Stimulated activated CD8-positive, alpha-beta memory T cell treated with anti-CD3 and anti-CD28 coated beads, Interleukin-4, amount 100 ng/mL, for 1 hour (primary cell): ENCODE measurements at places on chromosomes 5 and 9.

- no peak for DNase-seq
Observed at GRCh38 chr5:42784132-42784531, 27.5 kb downstream of the CCDC152 start.

GRCh38 chr9:136438548-136439480 lies 831 bp downstream of the INPP5E start:
- DNase-seq, result peak; percentile 25

DNA sequence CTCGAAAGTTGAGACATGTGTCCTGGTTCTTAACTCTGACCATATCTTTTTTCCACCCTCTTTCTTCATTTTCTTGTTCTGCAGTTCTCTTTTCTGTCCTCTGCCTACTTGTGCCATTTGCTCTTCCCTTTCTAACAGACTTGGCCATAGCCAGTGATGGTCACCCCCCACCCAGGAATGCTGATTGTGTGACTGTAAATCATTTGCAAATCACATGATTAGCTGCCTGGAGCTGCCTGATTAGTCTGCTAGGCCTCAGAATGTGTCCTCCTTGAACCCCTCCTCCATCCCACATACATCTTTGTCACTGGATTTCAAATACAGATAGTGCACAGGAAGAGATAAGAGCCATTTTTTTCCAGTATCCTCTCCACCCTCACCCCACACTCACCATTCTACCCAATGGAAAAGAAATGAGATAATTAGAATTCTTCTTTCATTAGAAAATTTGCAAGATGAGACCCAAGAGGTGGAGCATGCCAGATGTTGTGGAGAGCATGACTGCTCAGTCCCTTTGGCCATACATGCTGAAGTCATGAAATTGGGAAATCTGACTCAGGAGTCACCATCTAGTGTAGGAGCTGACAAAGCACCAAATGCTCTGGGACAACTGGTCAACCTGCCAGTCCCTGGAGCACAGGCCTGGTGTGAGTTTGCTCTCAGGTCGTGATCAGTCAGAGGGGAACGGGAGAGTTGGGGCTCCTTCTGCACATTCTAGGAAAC lies 538.2 kb downstream of the CCDC171 start:
- no peak for DNase-seq

GRCh38 chr9:90517103-90517502 lies 125.5 kb downstream of the DIRAS2 start:
- no peak for DNase-seq

- DNase-seq, result no peak
Observed at GRCh38 chr5:126044931-126045565, 378.2 kb upstream of the GRAMD2B start.

GRCh38 chr9:112118009-112118408 lies 57.1 kb downstream of the SUSD1 start:
- DNase-seq, result no peak

GRCh38 chr5:149799119-149799623 lies 69.1 kb downstream of the PPARGC1B start:
- DNase-seq, result no peak

GRCh38 chr5:159779481-159779880 lies 136.8 kb upstream of the ADRA1B start:
- no peak for DNase-seq

DNA sequence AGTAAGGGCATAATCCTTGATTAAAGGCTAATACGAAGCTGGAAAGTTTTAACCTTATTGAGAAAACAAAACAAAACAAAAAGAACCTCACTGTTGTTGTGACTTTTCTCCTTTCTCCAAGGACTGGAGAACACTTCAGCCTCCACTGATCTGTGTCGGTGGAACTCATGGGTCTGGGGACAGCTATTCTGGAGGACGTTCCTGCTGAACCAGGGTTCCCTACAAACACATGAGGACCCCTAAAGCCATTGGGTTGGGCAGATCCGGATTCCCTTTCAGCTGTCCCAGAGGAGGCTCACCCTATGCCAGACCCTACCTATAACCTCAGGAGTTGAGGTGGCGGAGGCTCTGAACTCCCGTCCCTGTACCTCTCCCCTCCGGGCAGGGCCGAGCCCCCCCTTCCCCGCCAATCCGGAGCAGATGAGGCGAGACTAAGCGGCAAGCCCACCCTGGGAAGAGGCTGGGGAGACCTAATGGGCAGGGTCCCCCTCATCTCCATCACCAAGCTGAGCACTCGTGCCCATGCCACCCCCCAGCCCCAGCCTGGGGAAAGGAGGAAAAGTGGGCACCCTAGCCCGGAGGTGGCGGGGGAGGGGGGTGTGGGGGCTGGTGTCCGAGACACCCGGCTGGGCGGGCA lies 1.6 kb upstream of the TCF7 start:
- DNase-seq, result no peak

DNA sequence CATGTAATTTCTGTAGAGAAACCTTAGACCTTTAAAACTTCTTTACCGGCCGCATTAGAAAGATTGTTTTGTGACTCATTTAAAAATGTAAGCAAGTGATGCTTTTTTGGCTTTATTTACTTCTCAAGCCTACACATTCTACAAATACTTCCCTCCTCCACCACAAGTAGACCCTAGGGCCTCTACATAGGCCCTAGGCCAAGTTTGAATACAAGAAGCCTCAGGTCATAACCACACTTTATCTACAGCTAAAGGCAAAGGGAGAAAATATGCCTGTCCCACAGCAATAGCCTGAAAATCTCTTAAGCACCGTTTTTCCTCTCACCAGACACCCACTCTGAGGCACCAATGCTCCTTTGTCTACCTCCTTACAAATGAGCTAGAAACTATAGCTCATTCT lies 53.9 kb downstream of the CSNK1A1 start:
- no peak for DNase-seq

GRCh38 chr9:133132174-133132573 lies 11.1 kb upstream of the RALGDS start:
- no peak for DNase-seq

GRCh38 chr5:17282283-17283120 lies 65.1 kb downstream of the BASP1 start:
- no peak for DNase-seq

- no peak for DNase-seq
Observed at GRCh38 chr9:128144239-128145181, 4.7 kb upstream of the LCN2 start.

DNA sequence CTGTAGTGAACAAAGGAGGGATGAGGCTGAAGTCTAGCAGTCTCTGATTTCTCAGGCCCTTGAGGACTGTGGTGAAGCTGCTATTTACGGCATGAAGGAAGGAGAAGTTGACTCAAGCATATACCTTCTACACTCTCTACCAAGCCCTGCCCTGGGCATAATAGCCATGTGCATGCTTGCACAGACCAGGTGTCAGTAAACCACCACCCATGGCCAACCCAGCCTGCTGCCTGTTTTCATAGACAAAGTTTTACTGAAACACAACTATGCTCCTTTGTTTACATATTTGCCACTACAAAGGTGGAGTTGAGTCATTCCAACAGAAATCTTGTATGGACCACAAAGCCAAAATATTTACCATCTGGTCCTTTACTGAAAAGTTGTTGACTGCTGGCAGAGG lies 126.9 kb downstream of the PAPPA start:
- no peak for DNase-seq

GRCh38 chr9:99748676-99749075 lies 73.0 kb upstream of the NR4A3 start:
- no peak for DNase-seq

GRCh38 chr5:65299861-65300260 lies 181.9 kb downstream of the ADAMTS6 start:
- DNase-seq, result no peak

- DNase-seq, result no peak
Observed at GRCh38 chr5:73295921-73296320, 122.9 kb downstream of the TMEM174 start.

- DNase-seq, result no peak
Observed at GRCh38 chr5:173973616-173973969, 15.4 kb upstream of the C5orf47 start.

GRCh38 chr5:154319736-154320135 lies 126.1 kb upstream of the SAP30L start:
- DNase-seq, result no peak

DNA sequence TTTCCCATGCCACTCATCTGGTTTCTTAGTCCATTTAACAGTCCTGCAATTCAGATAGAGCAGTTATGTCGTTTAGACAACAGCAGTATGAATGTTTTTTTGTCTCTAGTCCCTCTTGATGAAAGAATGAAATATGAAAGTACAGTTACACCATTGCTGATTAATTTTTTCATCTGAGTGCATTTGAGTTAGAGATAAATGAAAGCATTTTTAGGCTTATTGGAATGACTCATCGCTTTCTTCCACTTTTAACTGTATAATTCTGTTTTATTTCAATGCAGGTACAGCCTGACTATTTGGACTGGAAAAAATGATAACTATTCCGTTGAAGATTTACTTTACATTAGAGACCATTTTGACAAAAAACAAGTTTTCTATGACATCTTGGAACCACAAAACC lies 28.7 kb downstream of the ANKRD34B start:
- DNase-seq, result no peak

GRCh38 chr9:1469996-1470395 lies 419.8 kb downstream of the DMRT2 start:
- DNase-seq, result no peak

GRCh38 chr9:78044189-78044588 lies 12.6 kb upstream of the GNAQ start:
- DNase-seq, result no peak

GRCh38 chr5:157271740-157272271 lies 5.9 kb downstream of the CYFIP2 start:
- DNase-seq, result peak; percentile 71

GRCh38 chr5:165728425-165728824 lies 2223.0 kb downstream of the MAT2B start:
- no peak for DNase-seq

DNA sequence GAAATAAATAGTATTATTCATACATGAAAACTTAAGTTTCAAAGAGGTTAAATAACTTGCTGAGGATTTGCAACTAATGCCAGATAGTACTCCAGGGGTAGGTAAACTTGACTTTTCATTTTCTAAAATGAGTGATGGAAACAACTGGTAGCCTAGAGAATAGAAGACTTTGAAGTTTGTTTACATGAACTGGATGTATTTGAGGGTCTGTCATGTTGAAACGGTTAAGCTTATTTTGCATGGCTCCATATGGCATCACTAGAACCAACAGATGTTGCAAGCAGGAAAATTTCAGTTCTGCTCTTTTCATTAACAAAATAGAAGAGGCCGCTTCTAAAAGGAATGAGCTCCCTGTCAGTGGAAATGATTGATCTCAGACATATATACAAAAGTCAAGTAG lies 105.1 kb upstream of the SGCD start:
- DNase-seq, result no peak

DNA sequence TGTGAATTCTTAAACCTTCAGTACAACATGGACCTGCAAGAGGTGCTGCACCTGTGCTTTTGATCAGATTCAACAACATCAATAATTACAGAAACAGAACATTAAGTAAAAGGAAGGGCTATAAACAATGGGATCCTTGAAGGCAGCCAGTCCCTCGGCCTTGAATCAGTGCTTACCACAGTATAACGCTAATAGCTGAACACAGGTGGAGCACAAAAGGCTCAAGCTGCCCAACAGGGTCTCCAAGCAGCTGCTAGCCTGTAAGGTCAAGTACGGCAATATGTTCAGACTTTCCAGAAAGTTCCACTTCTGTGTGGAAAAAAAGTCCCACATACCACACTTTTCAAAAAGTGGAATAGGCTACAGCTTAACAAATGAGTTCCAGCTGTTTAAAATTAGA lies 61.9 kb upstream of the ITGA1 start:
- no peak for DNase-seq

DNA sequence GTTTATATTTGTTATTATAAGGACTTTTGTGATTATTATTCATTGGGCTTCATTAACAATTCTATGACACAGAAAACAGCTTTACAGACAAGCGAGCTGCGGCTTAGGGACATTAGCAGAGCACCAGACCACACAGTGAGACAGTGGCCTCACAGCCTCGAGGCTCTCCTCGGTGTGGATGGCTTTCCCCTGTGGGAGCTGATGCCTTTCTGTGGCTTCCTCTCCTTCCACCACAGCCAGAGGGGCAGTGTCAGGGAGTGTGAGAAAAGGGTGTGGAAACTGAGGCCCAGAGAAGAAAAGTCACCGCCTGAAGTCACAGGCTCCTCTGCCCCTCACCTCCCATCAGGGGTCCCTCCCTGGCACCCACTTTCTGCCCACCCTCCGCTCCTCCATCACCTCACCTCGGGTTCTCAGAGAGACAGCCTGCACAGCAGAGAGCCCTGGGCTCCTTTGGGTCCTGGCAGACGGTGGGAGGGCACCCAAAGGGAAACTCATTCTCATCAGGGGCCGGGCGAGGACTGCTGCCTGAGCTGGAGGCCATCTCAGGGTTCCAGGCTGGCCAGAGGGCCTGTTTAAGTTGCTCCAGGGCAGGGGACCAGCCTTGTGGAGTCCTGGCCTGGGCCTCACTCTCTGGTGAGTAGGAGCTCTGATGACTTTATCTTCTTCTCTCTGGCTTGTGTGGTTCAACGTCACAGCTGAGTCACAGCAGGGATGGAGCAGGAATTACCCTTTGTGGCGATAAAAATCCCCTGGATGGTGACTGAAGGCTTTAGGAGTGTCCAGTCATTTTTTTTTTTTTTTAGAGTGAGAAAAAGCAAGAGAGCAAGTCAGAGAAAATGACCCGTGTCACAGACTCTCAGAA lies 830 bp downstream of the TRAF1 start:
- DNase-seq, result no peak

DNA sequence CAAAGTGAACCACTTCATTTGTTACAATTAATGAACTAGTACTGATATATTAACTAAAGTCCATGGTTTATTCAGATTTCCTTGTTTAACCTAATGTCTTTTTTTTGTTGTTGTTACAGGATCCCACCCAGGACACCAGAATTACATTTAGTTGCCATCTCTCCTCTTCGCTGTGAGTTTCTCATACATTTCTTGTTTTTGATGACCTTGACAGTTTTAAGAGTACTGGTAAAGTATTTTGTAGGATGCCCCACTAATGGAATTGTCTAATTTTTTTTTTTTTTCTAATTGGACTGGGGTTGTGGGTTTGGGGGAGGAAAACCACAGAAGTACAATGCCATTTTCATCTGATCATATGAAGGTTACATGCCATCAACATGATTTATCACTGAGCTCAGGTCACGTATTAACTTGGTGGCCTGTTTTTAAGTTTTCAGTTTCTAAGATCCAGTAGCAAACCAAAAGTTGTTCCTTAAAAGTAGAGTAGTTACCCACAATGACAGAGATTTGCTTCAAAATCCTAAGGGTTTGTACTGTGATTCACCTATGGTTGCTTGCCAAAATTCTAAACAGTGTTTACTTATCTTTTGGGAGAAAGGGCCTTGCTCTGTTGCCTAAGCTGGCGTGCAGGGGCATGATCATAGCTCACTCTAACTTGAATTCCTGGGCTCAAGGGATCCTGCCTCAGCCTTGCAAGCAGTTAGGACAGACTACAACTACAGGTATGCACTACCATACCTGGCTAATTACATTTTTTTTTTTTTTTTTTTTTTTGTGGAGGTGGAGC lies 4.5 kb upstream of the OTULIN start:
- DNase-seq, result no peak

GRCh38 chr9:135447126-135447525 lies 32.5 kb upstream of the PPP1R26 start:
- no peak for DNase-seq
